ENCODE measurements at places on chromosomes 11 and 22. TPM values are rescaled to one million over a fixed set of nuclear protein-coding genes. Genes with fewer than 3 reads are reported as not detected.

The TMEM45B gene
- total RNA-seq: 13.8 TPM

The SLC22A12 gene
- not detected for total RNA-seq

The CARD16 gene
- total RNA-seq: 97.3 TPM

The C11orf91 gene
- total RNA-seq: not detected

The ALKBH8 gene
- 8.5 TPM for total RNA-seq

The PGA5 gene
- total RNA-seq: 0.32 TPM

The EMID1 gene
- total RNA-seq: 8.2 TPM

DNA sequence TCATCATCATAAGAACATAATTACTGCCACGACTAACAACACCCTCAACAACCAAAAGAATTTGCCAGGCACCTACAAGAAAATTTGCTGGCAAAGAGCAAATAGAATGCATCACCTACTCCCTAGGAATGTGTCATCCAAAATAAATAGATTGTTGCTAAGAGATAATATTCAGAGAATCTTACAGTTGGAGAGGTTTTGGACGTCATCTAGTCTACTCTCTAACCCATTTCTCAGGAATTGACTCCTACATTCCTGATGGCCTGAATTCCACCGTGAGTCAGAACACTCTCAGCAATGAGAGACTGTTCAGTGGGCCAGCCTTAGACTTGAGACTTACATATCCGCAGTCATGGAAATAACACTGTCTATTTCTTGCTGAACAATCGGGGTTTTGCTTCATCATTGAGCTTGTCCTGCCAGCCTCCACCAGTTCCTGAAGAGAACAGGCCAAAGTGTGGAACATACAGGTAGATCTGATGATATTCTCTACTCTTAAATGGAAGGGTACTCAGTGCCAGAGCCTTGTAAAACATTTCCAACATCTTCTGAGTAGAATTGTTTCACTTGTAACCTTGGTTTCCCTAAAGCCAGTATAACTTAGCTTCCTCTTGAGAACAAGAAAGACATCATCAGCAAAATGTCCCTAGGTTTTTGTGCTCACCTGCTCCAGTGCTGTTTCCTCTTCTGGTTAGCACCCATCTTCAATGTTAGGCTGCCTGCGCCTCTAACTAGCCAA is 8.3 kb downstream of the KIRREL3 start:
- peaks cover 8% of the 10 kb centered on the region for H3K27me3 ChIP-seq
- no peaks in the 10 kb centered on the region for H3K36me3 ChIP-seq
- H3K4me3 ChIP-seq: no peak overlapping the region

DNA sequence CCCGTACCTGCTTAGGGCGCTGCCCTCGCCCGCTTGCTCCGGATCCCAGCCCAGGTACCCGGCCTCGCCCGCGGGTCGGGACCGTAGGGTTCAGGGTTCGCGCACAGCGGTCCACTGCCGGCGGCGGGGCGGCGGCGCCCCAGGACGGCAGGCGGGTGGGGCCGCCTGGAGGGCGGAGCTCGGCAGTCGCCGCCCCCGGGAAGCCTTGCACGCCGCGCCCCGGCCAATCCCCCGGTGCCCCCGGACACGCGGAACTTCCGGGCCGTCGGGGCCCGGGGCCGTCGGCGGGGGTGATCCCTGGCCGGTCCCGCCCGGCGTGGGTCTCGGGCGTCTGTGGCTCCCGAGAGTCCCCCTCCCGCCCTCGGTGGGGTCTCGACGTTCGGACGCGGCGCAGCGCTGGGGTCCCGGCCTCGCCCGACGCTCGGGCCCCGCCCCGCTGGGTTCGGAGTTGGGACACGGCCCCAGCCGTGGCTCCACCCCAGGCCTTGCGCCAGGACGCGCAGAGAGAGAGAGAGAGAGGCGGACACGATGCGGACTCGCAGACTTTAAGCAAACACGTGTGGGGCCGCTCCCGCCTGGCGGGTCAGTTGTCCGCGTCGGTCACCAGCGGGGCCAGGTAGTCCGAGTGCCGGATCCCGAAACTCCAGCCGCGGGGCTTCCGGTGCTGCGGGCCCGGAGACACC is at the start of gene TYMP:
Gene TYMP (minus strand): TSS at position 116 of the 683 bp plus-strand sequence. CDS start 303 bp downstream, outside the sequence.
- DNase-seq: peak; percentile 94
- peaks cover 56% of the 10 kb centered on the region for H3K4me1 ChIP-seq
- H3K27ac ChIP-seq: peak within 1 kb of the TSS; percentile 100

GRCh38 chr22:50699001-50699755 is 26.6 kb downstream of the SHANK3 start:
- peaks cover 9% of the 10 kb centered on the region for H3K36me3 ChIP-seq

GRCh38 chr22:43263645-43264514 is 76.9 kb upstream of the TTLL12 start:
- H3K36me3 ChIP-seq: no peaks in the 10 kb centered on the region
- H3K27me3 ChIP-seq: no peaks in the 10 kb centered on the region
- H3K4me3 ChIP-seq: peak overlapping the region; percentile 12
- peak overlapping the region; percentile 65 for H3K27ac ChIP-seq

- DNase-seq: no peak
- H3K27ac ChIP-seq: no peak overlapping the region
- H3K36me3 ChIP-seq: no peaks in the 10 kb centered on the region
- H3K4me1 ChIP-seq: no peaks in the 10 kb centered on the region
- H3K27me3 ChIP-seq: peaks cover 9% of the 10 kb centered on the region
- H3K4me3 ChIP-seq: no peak overlapping the region
Observed at GRCh38 chr11:113521737-113522517, 46.7 kb upstream of the DRD2 start.

GRCh38 chr11:62974848-62975522 is 9.8 kb downstream of the SLC22A6 start:
- no peaks in the 10 kb centered on the region for H3K36me3 ChIP-seq
- H3K4me1 ChIP-seq: no peaks in the 10 kb centered on the region
- no peak for DNase-seq
- no peak overlapping the region for H3K4me3 ChIP-seq

GRCh38 chr11:75035911-75036565 is 47.3 kb downstream of the NEU3 start:
- no peak overlapping the region for H3K4me3 ChIP-seq
- no peak overlapping the region for H3K27ac ChIP-seq
- no peaks in the 10 kb centered on the region for H3K27me3 ChIP-seq
- DNase-seq: no peak
- no peaks in the 10 kb centered on the region for H3K36me3 ChIP-seq
- no peaks in the 10 kb centered on the region for H3K4me1 ChIP-seq

GRCh38 chr22:46453006-46453828 is 84.2 kb downstream of the CELSR1 start:
- H3K4me1 ChIP-seq: peaks cover 40% of the 10 kb centered on the region
- peaks cover 3% of the 10 kb centered on the region for H3K27me3 ChIP-seq
- H3K27ac ChIP-seq: peak overlapping the region; percentile 18
- H3K36me3 ChIP-seq: no peaks in the 10 kb centered on the region

DNA sequence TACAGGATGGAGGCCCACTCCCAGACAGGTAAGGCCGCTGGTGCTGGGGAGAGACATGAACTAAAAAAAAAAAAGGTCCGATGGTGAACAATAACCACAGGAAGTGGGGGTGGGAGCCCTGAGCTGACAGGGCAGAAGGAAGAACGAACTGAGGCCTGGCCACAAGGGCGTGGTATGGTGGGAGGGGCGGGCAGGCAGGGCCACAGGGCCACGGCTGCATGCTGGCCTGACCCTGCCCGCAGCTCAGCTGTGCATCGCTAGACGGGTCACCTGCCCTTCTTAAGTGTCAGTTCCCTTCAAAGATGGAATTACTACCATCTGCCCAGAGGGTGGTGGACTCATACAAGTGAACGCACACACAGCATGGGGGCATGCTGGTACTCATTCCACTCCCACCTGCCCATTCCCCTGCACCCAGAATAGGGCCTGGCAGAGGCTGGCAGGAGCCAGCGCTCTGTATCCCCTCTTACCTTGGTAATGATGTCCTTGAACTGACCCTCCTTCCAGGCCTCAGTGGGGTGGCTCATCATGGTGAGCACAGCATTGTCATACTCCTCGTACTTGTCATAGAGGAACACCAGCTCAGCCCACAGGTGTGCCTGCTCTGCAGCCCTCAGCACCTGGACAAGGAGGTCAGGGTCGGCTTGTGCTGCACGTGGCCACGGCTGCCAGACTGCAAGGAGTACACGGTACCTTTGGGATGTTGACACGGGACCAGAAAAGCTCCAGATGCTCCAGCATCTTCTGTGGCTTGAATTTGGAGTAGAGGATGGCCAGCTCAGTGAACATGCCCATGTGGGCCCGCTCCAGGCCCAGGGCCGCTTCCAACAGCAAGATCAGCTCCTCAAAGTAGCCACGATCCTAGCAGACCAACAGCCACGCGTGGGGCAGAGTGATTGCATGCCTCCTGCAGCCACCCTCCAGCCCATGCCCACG is 17.5 kb upstream of the SLC25A1 start:
- H3K36me3 ChIP-seq: peaks cover 11% of the 10 kb centered on the region
- H3K4me1 ChIP-seq: no peaks in the 10 kb centered on the region
- DNase-seq: no peak
- no peak overlapping the region for H3K27ac ChIP-seq

DNA sequence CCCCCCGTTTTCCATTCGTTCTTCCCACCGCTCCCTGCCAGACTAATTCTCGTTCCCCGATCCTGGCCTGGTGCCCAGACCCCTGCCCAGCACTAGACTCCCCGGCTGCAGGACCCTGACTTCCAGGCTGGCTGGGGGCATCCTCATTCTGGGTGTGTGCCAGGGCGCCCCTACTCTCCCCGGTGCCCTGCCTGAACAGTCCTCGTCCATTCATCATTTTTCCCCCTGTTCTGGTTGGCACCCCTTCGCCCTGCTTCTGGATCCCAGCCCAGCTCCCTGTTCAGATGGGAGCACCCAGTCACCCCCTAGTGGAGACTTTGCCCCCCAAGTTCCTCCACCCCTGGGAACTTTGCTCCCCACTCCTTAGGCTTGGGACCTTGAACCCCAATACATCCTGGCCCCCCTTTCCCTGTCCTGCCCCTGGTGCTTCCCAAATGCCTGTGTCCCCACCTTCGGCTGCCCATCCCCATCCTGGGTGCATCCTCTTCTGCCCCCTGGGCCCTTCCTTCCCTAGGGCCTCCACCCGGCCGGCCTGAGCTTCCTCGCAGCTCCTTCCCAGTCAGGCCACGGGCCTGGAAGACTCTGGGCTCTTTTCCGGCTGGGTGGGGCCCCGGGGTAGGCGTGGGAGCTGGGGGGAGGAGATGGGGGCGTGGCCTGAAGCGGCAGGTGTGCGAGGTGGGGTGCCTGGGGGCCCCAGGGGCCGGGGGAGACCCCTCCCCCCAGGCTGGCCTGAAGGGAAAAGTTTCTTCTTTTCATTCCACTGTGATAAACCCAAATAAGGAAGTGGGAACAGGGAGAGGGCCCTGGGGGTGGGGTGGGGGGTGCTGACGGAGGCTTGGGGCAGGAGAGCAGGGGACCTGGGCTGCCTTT is 908 bp downstream of the PLCB3 start:
- peaks cover 31% of the 10 kb centered on the region for H3K36me3 ChIP-seq
- peak overlapping the region; percentile 77 for H3K27ac ChIP-seq
- H3K4me1 ChIP-seq: peaks cover 33% of the 10 kb centered on the region
- DNase-seq: peak; percentile 76

DNA sequence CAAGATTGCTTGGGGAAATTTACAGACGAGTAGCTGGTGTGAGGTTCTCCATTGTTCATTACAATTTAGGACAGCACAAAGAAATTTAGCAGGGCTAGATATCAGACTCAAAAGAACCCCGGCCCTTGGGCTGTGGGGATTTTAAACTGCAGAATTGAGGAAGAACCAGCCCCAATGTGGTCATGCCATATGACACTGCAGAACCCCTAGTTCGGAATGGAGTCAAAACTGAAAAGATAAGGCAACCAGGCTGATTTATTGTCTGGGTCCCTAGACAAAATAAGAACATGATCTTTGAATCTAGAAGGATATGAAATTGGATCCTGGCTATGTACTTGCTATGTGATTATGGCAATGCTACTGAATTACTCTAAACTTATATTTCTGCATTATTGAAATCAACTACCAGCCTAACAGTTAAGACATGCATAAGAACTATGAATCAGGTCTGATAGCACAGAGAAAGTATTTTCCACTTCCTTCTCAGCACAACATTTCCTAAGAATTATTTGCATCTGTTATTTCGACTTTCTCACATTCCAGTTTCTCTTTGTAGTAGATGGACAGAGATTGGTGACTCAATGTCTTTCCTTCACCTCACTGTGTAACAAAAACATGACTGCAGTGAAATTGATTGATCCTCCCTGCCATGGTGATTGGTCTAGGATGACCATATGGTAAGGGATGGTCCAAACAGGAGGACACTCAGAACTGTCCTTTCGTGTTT is 13.2 kb downstream of the MMP3 start:
- H3K4me3 ChIP-seq: no peak overlapping the region
- no peak overlapping the region for H3K27ac ChIP-seq
- H3K27me3 ChIP-seq: no peaks in the 10 kb centered on the region
- no peaks in the 10 kb centered on the region for H3K4me1 ChIP-seq
- DNase-seq: no peak

DNA sequence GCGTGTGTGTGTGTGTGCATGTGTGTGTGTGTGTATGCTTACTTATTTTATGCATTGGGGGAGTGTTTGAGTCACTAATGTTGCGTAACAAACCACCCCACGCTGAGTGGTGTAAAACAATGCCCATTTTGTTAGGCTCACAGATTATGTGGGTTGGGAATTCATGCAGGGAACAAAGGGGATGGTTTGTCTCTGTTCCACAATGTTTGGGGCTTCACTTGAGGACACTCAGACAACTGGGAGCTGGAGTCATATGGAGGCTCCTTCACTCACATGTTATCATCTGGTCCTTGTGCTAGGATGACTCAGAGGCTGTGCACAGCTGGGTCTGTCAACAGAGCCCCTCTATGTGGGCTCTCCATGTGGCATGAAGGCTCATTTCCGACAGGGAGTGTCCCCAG is 51.3 kb upstream of the LARGE1 start:
- no peaks in the 10 kb centered on the region for H3K4me1 ChIP-seq
- H3K27ac ChIP-seq: no peak overlapping the region
- no peaks in the 10 kb centered on the region for H3K36me3 ChIP-seq
- H3K27me3 ChIP-seq: no peaks in the 10 kb centered on the region
- DNase-seq: no peak

DNA sequence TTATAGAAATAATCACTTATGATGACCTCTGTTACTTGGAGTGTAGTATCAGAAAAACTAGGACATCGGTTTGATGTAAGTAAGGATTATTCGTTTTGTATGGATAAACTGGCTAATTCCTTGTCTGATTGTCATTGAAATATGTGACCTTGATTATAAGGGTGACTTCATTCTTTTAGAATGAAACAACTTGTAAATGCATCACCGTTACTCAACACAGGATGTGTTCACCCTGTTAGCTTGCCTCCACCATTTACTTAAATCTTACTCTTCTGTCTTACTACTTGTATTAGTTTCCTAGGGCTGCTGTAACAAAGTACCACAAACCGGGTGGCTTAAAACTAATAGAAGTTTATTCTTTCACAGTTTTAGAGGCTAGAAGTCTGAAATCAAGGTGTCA is 7.9 kb downstream of the SFI1 start:
- peaks cover 3% of the 10 kb centered on the region for H3K4me1 ChIP-seq
- no peak for DNase-seq
- no peak overlapping the region for H3K4me3 ChIP-seq
- no peaks in the 10 kb centered on the region for H3K27me3 ChIP-seq
